Astrocyte (in vitro differentiated cells and primary cell): ENCODE measurements at places on chromosomes 16 and 17.

GRCh38 chr17:38875477-38876075 is 5.7 kb downstream of the LASP1 start:
- H3K36me3 ChIP-seq, result peaks cover 21% of the 10 kb centered on the region
- peaks cover 74% of the 10 kb centered on the region for H3K4me1 ChIP-seq
- no peak for DNase-seq

DNA sequence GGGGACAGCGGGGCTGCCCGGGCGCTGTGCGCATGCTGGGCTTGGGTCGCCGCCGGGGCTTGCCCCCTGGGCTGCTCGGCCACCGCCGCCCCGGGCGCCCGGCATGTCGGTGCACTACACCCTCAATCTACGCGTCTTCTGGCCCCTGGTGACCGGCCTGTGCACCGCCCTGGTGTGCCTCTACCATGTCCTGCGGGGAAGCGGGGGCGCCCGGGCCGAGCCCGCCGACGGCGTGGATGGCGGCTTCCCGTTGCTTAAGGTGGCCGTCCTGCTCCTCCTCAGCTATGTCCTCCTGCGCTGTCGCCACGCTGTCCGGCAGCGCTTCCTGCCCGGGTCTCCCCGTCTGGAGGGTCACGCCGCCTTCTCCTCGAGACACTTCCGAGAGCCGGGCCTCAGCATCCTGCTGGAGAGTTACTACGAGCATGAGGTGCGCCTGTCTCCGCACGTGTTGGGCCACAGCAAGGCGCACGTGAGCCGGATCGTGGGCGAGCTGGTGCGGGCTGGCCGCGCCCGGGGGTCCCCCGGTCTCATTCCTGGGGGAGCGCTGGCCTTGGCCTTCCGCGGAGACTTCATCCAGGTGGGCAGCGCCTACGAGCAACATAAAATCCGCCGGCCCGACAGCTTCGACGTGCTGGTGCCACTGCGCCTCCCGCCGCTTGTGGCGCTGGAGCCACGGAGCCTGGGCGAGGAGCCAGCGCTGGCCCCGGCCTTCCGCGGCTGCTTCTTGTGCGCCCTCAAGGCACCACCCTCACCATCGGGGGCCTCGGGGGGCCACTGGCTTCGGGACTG is 789 bp downstream of the ITPRIPL2 start:
- H3K36me3 ChIP-seq, result no peaks in the 10 kb centered on the region
- no peaks in the 10 kb centered on the region for H3K27me3 ChIP-seq
- peaks cover 43% of the 10 kb centered on the region for H3K4me1 ChIP-seq
- H3K27ac ChIP-seq, result peak overlapping the region; percentile 80
- peak; percentile 65 for DNase-seq
- peak overlapping the region; percentile 66 for H3K4me3 ChIP-seq

- H3K4me3 ChIP-seq, result no peak overlapping the region
- no peaks in the 10 kb centered on the region for H3K4me1 ChIP-seq
- no peaks in the 10 kb centered on the region for H3K27me3 ChIP-seq
- H3K27ac ChIP-seq, result no peak overlapping the region
Observed at GRCh38 chr16:20675488-20676267, 21.8 kb downstream of the ACSM1 start.

- peaks cover 7% of the 10 kb centered on the region for H3K27me3 ChIP-seq
- H3K4me3 ChIP-seq, result no peak overlapping the region
- H3K27ac ChIP-seq, result no peak overlapping the region
- DNase-seq, result peak; percentile 90
- peaks cover 15% of the 10 kb centered on the region for H3K4me1 ChIP-seq
Observed at GRCh38 chr16:85350973-85351372, 238.7 kb upstream of the CIBAR2 start.

DNA sequence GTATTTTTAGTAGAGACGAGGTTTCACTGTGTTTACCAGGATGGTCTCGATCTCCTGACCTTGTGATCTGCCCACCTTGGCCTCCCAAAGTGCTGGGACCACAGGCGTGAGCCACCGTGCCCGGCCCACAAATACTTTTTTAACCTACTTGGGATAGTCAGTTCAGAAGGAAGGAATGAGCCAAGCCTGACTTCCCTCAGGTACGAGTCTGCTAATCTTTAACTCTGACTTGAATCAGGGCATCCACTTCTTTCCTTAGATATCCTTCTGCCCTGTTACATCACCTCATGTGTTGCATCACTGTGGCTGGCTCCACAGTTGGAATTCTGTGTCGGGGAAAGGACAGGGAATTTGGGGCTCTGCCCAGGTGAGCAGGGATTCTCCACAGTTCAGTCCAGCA is 120.8 kb downstream of the MSI2 start:
- no peak for DNase-seq
- no peak overlapping the region for H3K4me3 ChIP-seq
- H3K27me3 ChIP-seq, result no peaks in the 10 kb centered on the region
- peaks cover 14% of the 10 kb centered on the region for H3K4me1 ChIP-seq
- no peak overlapping the region for H3K27ac ChIP-seq
- H3K36me3 ChIP-seq, result no peaks in the 10 kb centered on the region
